NCI-H1092 (cell line): ENCODE measurements at places on chromosomes 1 and 21.

GRCh38 chr1:206557636-206558473 is 50.5 kb downstream of the RASSF5 start:
- no peak for DNase-seq

DNA sequence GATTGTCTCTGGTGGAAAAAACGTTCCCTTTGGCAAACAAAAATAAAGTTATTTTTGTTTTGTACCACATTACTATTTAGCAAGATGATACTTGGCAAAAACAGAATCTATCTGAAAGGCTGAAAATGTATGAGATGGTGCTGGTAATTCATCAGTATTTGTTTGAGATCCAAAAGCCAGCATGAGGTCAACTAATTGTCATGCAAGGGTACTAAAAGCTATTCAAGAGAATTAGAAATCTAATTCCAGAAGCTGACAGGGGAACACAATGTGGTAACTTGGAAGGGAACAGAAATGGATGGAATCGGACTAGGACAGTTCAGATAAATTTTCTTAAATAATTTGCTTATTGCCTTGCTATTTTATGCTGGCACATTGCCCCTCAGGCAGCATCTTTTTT is 263.8 kb downstream of the KCNT2 start:
- no peak for DNase-seq

DNA sequence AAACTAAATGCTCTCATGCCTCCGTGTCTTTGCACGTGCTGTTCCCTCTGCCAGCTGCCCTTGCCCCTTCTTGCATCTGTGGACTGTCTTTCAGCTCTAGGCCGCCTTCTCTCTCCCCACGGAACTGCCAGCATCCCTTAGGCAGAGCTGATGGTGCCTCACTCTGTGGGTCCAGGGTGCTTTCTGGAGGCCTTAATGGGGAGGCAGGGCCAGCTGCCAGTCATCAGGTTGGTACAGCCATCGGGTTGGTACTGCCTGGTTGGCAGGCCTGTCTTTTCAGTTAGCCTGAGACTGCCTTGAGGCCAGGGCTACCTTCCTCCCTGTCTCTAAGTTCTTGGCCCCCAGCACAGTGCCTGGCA is 61.4 kb upstream of the TARBP1 start:
- no peak for DNase-seq

DNA sequence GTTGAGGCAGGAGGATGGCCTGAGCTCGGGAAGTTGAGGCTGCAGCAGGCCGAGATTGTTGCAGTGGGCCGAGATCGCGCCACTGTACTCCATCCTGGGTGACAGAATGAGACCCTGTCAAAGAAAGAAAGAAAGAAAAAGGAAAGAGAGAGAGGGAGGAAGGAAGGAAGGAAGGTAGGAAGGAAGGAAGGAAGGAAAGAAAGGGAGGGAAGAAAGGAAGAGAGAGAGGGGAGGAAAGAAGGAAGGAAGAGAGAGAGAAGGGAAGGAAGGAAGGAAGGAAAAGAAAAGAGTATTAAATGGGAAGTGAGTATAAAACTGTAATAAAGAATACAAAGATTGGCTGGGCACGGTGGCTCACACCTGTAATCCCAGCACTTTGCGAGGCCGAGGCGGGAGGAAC is 18.4 kb upstream of the ABL2 start:
- DNase-seq, result no peak

GRCh38 chr1:178161516-178161915 is 67.6 kb downstream of the RASAL2 start:
- DNase-seq, result no peak

DNA sequence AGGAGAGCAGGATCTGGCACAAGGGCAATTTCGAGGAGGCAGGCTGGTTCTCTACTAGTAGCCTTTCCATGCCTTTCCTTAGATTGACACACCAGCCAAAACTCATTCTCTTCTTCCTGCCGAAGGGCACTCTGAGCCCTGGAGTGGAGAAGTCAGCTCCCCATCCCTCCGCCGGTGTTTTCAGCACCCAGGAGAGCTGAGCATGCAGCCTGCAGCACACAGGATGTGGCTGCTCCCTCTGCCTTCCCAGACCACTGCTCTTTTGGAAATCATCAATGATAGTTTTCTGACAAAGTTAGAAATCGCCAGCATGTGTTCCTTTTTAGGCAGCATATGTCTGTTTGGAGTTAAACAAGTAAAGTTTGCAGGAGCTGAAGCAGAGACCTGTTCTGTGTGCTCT is 11.7 kb downstream of the RNU5D-1 start:
- DNase-seq, result no peak

- DNase-seq, result no peak
Measured at GRCh38 chr1:107670397-107671040, 294.5 kb downstream of the VAV3 start.

DNA sequence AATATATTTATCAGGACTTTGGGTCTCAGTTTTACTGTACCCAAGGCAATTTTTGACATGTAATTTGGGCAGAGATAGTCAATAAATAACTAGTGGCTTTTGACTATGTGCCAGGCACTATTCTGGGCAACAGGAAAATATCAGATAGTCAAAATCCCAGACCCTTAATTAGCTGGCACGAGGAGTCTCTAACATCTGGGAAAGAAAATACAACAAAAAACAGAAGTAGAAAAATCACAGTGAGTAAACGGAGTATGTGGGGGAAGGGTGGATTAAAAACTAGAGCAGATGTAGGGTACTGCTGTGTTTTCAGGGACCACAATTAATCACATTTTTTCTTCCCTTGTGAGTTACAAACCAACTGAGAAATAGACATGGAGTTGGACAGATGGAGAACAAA is 217.8 kb downstream of the NCAM2 start:
- no peak for DNase-seq

- DNase-seq, result no peak
Measured at GRCh38 chr1:183404476-183404875, 13.7 kb downstream of the NMNAT2 start.

- no peak for DNase-seq
Measured at GRCh38 chr1:165419839-165420238, 25.1 kb downstream of the RXRG start.

GRCh38 chr1:199641531-199641930 is 386.0 kb upstream of the NR5A2 start:
- no peak for DNase-seq

GRCh38 chr1:162724583-162725120 is 65.8 kb upstream of the HSD17B7 start:
- DNase-seq, result no peak

- no peak for DNase-seq
Measured at GRCh38 chr1:118934706-118935105, 53.4 kb downstream of the TBX15 start.

GRCh38 chr1:239555350-239555749 is 169.0 kb downstream of the CHRM3 start:
- DNase-seq, result no peak

- DNase-seq, result no peak
Measured at GRCh38 chr1:117051224-117052064, 8.7 kb upstream of the TTF2 start.

GRCh38 chr1:14194511-14194910 is 404.0 kb upstream of the KAZN start:
- no peak for DNase-seq
